ENCODE measurements at places on chromosomes 7 and 10. TPM values are rescaled to one million over a fixed set of nuclear protein-coding genes. Genes with fewer than 3 reads are reported as not detected.
A peak's percentile ranks its signal among the peaks of the same experiment; 100 is the strongest.

- peak; percentile 52 for DNase-seq
These were observed 84.7 kb downstream of the SNX10 start for GRCh38 chr7:26376175-26376917.

DNA sequence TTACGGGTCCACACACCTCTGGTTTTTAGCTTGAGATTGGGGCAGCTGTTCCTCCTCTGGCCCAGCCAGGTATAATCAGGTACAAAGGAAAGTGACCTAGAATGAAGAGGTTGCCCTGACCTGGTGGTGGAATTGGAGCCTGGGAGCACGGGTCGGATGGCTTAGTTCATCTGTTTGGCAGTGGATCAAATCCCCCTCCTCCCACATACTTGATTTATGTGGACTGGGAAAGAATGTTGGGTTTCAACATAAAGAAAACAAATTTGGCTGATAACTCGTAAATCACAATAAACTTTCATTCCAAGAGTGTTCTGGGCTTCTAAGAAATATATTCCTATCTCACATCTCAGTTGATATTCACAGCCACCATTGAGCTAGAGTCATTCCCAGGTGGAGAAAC, 186.8 kb downstream of the CUX1 start:
- DNase-seq: no peak

DNA sequence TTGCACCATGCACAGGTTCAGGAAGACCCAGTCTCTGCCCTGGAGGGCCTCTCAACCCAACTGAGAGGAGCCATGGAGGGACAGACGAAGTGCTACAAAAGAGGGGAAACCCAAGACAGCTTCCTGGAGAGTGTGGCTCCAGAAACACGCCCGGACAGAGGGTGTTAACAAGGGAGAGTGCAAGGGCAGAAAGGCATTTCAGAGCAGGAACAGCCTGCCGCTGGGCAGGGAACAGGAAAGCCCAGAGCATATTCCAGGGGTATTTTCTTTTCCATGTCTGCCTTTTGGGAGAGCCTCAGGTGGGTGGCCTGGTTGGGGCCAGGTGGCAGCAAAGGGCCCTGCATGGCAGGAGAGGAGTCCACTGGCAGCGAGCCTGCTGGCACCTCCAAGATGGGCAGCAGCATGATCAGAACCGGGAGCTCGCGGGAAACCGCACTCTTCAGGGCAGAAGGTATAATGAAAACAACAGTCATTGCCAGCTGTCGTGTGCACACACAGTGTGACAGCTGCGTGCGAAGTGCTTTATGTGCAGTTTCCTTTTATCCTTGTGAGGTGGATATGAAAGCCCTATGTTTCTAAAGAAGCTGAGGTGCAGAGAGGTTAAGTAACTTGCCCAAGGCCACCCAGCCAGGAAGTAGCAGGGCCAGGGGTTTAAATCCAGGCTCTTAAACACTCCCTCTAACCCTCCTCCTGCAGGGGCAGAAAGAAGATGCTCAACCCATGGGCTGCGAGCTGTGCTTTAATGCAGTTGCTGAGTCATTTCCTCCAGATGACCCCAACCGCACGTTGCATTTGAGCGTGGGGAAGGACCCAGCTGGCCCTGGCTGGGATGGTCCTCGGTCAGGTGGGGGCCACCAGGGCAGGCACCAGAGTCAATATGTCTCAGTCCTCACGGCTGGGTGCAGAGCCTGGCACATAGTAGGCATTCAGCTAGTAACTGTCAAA, 128.6 kb downstream of the OAT start:
- no peak for DNase-seq

- DNase-seq: peak; percentile 63
These were observed 99.4 kb downstream of the CCDC3 start for GRCh38 chr10:12902135-12902572.

- DNase-seq: no peak
These were observed 54.8 kb upstream of the TNKS2 start for GRCh38 chr10:91743465-91743864.

GRCh38 chr7:113085781-113086390, 741 bp downstream of the GPR85 start:
- DNase-seq: no peak

DNA sequence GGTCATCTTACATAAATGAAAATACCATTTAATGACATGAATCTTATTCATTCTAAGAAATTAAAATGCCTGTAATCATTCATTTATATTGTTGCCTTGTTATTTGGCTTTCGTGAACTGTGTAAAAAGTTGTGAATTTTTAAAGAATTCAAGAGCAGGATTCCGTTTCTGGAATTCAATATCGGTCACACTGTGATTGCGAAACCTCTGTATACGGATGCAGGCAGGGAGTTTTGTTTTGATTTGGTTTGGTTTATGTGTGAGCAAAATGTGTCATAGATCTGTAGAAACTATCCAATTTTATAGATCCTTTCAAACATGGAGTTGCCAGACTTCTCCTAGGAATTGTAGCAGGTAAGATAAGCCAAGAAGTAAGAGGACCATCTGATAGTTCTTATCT, 441.4 kb downstream of the DPP6 start:
- no peak for DNase-seq

The JCAD gene
- polyA plus RNA-seq: 5.5 TPM

The EBLN1 gene
- polyA plus RNA-seq: not detected

- DNase-seq: peak; percentile 87
These were observed 58.4 kb downstream of the DNAJC12 start for GRCh38 chr10:67779465-67780203.

- peak; percentile 96 for DNase-seq
These were observed 72.6 kb downstream of the PFKFB3 start for GRCh38 chr10:6275022-6275997.

- no peak for DNase-seq
These were observed 347.2 kb downstream of the PARD3 start for GRCh38 chr10:34467902-34468301.

GRCh38 chr7:24959735-24960485, 20.1 kb downstream of the OSBPL3 start:
- DNase-seq: no peak

DNA sequence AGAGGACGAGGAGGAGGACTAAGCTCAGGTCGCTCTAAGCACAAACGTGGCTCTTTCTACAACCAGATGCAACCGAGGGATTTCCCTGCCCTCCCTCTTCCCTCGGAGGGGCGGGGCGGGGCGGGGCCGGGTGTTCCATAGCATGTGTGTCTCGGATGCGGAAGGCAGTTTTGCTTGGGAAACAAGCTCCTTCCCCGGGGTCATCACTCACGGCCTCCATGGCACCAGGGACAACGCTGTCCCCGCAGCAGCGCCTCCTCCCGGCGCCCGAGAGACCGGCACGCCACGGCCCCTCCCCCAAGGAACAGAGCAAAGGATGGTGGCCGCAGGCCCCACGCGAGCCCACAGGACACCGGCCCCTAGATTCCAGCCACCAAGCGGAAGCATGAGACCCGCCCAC, 110.5 kb downstream of the PAXIP1 start:
- no peak for DNase-seq

DNA sequence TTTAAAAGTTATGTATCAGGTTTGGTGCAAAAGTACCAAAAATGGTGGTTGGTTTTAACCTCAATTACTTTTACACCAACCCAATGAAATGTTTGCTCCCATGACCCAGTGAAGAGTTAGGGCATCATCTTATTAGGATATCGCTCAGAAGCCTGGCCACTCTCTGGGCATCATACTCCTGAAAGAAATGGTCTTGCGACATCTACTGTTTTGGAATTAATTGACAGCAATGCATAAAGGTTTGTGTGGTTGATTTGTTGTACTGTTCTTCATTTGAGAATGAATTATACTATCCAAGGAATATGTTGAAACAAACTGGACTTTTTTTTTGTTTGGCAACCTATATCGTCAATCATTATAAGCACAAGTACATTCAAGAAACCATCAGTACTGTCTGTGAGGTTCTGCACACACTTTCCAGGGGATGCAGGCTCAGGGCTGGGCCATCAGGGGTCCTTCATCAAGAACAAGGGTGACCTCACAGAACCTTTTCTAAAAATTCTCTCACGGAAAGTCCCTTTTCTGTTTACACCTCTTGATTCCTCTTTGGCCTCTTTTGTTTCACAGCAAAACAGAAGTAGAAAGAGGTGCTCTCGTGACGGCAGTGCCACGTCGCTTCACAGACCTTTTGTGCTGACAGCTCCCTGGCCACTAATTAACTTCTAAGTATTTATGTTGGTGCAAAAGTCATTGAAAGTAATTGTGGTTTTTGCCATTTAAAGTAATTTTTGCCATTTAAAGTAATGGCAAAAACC, 117.2 kb upstream of the KLF6 start:
- no peak for DNase-seq

DNA sequence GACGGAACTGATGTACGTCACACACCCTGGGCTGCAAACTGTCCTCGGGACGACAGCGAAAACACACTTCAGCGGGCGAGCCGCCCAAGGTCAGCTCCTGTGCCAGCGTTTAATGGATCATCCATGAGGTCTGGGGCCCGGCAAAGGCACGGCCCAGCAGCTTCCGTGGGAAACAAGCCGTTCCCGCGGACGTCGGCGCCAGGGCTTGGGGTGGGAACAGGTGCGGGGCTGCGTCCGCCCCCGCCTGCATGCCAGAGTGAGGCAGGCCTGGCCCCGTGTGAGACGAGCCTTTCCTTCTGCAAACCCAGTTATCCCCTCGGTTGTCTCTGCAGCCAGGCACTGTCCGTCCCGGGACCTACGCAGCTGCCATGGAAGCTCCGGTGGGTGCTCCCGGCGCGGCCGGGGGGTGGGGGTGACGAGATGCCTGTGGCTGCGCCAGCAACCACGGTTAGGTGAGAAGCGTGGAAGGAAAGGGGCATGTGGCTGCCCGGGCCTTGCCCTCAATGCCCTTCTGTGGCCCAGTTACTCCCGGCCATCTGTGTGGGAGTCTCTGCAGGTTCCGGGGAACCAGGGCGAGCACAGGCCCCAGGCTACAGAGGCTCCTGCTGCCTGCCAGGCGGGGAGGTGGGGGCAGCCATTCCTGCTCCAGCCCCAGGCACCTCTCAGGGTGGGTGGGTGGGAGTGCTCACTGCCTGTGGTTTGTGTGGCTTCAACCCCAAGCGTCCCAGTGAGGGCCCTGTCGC, 42.2 kb upstream of the PDGFA start:
- no peak for DNase-seq

The TMEM213 gene
- polyA plus RNA-seq: not detected

GRCh38 chr10:2541176-2541575, 526.2 kb upstream of the PFKP start:
- DNase-seq: no peak
